ENCODE measurements at places on chromosomes 7 and 10.

GRCh38 chr10:114326795-114327194 is 77.5 kb downstream of the AFAP1L2 start:
- no peak for DNase-seq

- DNase-seq, result no peak
Observed at GRCh38 chr7:117095055-117095454, 141.8 kb downstream of the ST7 start.

- no peak for DNase-seq
Observed at GRCh38 chr7:80895056-80895455, 23.8 kb downstream of the SEMA3C start.

GRCh38 chr10:123868038-123869019 is 23.3 kb downstream of the CPXM2 start:
- DNase-seq, result no peak

DNA sequence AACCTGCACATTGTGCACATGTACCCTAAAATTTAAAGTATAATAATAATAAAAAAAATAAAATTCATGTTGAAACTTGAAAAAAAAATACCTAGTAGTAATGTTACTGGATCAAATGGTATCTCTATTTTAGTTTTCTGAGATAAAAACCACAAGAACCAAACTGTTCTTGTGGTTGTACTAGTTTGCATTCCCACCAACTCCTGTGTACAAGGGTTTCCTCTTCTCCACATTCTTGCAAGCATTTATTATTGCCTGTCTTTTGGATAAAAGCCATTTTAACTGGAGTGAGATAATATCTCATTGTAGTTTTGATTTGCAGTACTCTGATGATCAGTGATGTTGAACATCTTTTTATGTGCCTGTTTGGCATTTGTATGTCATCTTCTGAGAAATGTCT is 177.7 kb downstream of the KIF20B start:
- DNase-seq, result no peak

DNA sequence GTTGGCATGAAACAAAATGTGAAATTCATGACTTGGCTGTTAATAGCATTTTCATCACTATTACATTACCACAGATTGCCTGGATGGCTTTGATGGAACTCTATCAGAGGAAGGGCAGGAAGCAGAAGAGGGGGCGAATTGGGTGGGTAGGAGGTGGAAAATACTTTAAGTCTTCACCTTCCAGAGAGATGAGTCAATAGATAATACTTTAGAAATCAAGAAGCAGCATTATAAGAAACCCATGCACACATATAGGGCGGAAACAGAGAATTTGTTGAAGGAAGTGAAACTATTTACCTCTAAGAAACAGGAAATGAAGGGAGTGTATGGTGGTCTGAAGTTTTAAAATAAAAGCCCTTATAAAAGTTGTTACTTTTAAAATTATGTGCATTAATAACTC is 152.1 kb upstream of the TARP start:
- DNase-seq, result no peak

GRCh38 chr7:3455806-3456595 is 154.9 kb downstream of the SDK1 start:
- no peak for DNase-seq

Measured in T-helper 2 cell (primary cell).